ENCODE measurements at places on chromosomes 4 and X. TPM values are rescaled to one million over a fixed set of nuclear protein-coding genes. Genes with fewer than 3 reads are reported as not detected.

Gene KCNIP4
- not detected for total RNA-seq

Gene SMAD1
- 34.7 TPM for total RNA-seq

Gene TKTL1
- not detected for total RNA-seq

Gene ZAR1
- not detected for total RNA-seq

Gene EGF
- total RNA-seq = not detected

Gene STK32B
- 9.8 TPM for total RNA-seq
